Sigmoid colon (tissue), 7 donors: ENCODE measurements at places on chromosomes 6 and 20. TPM values are rescaled to one million over a fixed set of nuclear protein-coding genes. Genes with fewer than 3 reads are reported as not detected.

Gene PRDM13
- polyA plus RNA-seq = not detected

GRCh38 chr6:36855750-36856149 is 16.5 kb upstream of the CPNE5 start:
- no peak for DNase-seq

Gene WFDC10B
- not detected for polyA plus RNA-seq

GRCh38 chr6:24759718-24760117 is 15.0 kb upstream of the GMNN start:
- no peak for DNase-seq

Gene NRSN1
- 1.3 TPM for polyA plus RNA-seq

Gene GPR63
- under 0.01 TPM for polyA plus RNA-seq

DNA sequence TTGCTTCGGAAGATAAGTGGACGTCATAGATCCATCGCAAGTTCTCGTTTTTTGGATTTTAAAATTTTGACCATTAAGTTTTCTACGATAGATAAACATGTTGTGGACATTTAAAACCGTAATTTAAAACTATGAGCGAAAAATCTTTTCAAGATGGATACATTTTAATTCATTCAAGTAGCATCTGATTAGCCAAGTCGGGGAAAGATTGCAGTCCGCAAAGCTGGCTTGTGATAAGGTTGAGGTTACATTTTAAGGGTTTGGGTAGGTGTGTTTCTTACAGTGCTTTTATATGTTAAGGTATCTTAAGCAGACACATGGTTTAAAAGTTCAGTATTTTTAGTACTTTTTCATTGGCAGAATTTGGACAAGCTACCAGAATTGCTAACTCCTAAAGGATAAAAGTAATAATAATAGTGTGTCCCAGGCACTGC is 1.2 kb downstream of the WTAP start:
- DNase-seq = no peak

- peak; percentile 85 for DNase-seq
Measured at GRCh38 chr6:36593569-36594028, 563 bp upstream of the SRSF3 start.

DNA sequence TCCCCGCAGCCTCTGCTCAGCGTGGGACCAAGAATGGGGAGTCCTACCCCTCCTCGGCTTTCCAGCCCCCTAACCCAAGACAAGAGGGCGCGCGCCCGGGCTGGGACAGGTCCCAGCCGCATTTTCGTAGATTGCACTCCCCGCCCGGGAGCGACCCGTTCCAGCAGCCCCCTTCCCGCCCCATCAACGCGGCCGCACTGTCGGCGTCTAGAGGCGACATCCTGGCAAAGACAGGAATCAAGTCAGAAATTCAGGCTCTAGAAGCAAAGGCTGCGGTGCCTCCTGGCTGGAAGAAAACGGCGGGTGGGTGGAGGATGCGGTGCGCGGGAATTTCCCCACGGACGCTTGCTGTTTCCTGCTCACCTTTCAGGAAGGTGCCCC is 957 bp downstream of the PROKR2 start:
- no peak for DNase-seq

DNA sequence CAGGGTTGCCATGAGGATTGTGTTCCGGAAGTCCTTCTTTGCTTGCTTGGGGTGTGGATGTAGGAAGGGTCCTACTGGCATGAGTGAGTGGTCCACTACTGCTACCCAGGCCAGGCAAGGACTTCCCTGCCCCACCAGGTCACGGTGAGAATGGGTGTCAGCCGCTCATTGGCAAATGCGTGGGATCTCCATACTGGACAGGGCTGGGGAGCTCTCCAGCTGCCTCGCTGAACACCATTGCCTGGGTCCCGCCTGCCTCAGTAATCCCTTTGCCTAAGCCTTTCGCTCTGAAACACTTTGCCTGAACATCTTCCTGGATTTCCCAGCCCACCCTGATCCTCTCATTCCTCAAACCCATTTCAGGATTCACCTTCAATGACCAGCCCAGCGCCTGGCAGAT is 59.5 kb downstream of the CTCFL start:
- no peak for DNase-seq

- DNase-seq = no peak
Measured at GRCh38 chr6:41813956-41814355, 26.5 kb downstream of the TOMM6 start.

- DNase-seq = no peak
Measured at GRCh38 chr6:46053039-46053933, 37.6 kb upstream of the CLIC5 start.

Gene HLA-DPB1
- polyA plus RNA-seq = 180 TPM

Gene ELOVL4
- not detected for polyA plus RNA-seq

DNA sequence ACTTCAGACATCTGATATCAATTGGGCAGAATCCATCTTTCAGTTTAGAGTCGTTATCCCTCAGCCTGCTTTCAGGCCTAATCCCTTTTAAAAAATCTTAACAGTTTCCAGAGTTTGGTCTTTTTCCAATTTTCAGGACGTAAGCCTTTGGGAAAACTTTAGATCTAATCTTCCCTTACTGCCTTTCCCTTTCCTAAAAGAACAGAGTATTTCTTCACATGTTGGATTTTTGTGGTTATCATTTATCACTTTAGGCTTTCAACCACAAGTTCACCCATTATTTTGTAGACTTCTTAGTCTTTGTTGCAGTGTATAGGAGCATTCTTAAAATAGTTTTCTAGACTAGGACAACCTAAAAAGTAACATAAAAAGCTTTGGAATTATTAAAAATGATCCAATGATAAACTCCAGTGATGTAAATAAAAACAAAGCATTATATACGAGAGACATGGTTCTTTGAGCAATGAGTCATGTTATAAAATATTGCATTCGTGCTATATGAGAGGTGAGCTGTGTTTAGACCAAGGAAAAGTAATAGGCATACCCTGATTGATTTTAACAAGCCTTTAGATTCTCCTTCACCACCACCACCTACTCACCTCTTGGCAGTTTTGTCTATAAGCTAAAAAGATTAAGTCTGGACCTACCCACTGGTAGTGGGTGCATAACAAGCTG is 90.4 kb upstream of the MCHR2 start:
- DNase-seq = no peak

DNA sequence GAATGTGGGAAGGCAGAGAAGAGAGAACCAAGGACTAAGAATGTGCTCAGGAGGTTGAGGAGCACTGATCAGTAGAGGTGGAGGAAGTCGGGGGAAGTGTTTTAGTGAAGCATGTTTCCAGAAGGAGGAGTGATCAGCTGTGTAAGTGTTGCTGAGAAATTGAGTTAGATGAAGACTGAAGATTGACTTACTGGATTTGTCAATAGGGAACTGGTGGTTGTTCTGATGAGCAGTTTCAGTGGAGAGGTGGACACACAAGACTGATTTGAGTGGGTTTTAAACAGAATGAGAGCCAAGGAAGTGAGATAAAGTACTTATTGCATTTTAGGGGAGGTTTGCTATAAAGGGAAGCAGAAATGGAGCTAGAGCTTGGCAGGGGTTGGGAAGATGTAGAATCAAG is 182.6 kb downstream of the CDKAL1 start:
- DNase-seq = no peak

Gene UTRN
- polyA plus RNA-seq = 9.0 TPM

Gene TCP11
- polyA plus RNA-seq = not detected

Gene ADGRF1
- polyA plus RNA-seq = 0.46 TPM

DNA sequence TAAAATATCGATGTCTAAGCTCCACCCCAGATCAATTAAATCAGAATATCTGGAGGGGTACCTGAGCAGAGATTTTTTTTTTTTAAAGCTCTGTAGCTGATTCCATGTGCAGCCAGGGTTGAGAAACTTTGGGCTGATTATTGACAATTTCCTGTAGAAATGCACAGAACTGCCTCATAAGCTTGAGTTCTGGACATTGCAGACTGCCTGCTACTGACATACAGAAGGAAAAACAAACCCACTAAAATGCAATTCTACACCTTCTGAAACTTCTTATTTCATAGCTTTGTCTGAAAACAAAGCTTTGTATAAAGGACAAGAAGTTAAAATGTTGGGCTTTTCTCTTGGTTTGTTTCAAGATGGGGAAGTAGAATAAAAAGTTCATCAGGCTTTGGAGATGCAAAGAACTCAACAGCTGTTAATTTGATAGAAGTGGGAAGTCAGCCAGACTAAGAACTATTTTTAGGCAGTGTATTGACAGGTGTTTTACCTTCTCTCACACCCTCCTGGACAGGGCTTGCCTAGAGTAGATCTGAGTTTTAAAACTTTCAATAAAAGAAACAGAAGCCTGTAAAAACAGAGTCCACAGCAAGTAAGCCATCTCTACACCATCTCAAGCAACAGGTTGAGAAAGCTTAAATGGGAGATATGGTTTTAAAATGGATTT is 147.7 kb downstream of the KCNQ5 start:
- no peak for DNase-seq

Gene SLC22A2
- not detected for polyA plus RNA-seq

Gene TBCC
- 30.6 TPM for polyA plus RNA-seq

DNA sequence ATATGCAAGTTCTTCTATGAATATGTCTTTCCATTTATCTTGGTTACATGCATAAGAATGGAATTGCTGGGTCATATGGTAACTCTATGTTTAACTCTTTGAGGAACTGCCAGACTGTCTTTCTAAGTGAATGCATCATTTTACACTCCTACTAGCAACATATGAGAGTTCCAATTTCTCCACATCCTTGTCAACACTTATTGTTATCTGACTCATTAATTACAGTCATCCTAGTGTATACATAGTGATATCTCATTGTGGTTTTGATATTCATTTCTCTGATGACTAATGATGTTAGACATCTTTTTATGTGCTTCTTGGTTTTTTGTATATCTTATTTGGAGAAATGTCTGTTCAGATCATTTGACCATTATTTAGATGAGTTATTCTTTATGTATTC is 96.7 kb upstream of the LAMP5 start:
- no peak for DNase-seq

DNA sequence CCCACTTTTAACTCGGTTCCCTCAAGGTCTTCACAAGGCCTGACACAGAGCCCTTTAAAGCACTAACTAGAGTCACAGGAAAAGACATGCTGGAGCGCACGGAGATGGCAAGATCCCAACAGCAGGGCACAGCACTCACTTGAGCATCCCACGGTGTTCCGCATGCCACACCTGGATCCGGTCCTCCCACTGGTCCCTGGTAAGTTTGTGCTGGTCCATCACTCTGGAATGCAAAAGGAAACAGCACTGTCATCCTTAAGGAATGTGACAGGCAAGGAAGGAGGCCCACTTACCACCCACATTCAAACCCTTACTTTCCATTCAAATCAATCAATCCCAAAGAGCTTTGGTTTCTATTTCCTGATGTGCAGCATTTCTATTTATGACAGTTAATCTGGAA is 34.7 kb downstream of the EZR start:
- DNase-seq = no peak

DNA sequence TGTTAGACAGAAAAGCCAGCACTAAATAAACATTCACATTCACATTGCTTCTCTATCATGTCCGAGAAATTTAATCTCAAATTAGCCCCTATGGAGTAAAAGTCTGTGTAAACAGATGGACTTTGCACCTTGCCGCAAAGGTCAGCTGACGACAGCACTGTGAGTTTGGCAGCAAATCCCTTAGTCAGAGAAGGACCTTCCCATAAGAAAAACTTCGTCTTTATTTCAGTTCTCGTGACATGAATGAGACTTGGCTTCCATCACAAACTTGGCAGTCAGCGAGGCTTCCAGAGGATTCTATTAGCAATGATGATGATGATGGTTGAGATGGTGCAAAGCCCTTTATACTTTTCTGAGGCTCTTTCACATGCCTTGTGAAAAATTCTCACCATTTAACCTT is 133.7 kb upstream of the IFNGR1 start:
- DNase-seq = no peak

Gene SPTLC3
- polyA plus RNA-seq = 1.2 TPM

DNA sequence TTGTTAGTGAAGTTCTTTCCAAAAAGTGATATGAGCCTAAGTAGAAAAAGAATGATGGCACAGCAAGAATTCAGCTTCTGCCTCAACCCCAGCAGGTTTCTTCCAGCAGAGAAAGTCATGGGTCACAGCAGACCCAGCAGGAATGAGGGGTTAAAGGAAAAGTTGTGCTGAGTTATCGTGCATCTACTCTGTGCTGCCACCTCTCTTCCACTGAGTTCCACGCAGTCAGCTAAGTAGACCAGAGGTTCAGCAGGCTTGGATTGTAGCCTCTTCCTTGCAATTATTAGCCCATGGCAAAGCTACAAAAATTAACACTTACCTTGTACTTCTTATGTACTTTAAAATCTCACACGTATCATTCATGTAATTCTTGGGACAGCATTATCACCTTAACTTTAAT is 510.8 kb downstream of the PTPRT start:
- DNase-seq = no peak

Gene ZNF341
- polyA plus RNA-seq = 3.0 TPM

DNA sequence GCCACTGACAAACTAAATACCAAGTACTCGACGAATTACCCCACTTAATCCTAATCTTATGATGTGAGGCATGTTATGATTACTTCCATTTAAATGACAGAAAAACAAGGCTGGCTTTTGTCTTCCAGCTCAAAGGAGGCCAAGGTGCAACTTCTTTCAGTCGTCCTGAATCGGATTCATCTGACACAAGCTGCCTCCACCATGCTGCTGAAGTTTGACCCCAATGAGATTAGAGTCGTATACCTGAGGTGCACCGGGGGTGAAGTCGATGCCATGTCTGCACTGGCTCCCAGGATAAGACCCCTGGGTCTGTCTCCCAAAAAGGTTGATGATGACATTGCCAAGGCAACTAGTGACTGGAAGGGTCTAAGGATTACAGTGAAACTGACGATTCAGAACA is 71.0 kb downstream of the CHD6 start:
- no peak for DNase-seq

GRCh38 chr20:15857173-15857784 is 716.0 kb downstream of the KIF16B start:
- DNase-seq = no peak

DNA sequence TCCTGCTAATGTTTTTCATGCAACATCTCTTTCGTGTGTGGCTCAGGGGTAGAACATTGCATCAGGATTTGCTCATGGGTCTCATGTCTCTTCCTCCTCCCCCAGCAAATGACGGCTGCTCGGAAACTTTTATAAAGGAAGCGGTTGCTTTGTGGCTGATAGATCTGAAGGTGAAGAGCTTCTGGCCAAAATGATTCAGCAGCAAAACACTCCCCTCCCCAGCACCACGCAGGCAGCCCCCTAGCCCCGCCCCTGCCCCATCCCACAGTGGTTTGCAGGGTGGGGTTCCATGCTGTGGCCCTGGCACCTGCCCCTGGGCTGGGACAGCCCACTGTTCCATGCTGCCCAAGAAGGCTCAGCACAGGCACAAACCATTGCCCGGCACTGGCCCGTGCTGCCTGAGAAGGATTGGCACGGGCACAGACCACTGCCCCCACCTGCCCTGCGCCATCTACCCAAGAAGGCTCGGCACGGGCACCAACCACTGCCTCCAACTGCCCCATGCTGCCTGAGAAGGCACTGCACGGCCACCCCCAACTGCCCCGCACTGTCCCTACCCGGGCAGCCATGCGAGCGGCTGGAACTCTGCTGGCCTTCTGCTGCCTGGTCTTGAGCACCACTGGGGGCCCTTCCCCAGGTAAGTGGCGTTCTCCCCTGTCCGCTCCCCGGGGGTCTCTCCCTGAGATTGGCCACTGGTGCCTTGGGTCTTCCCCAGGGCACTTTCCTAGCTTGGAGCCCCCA is at the start of gene CST7:
Gene CST7, plus strand, starts transcription at position 331 of the 741 bp plus-strand sequence. Its CDS starts 237 bp downstream, at position 568.
- DNase-seq = peak; percentile 66

Gene HLA-DPA1
- 210 TPM for polyA plus RNA-seq

GRCh38 chr6:5108068-5108467 is 22.9 kb downstream of the PPP1R3G start:
- DNase-seq = peak; percentile 36

Gene OPRM1
- 0.19 TPM for polyA plus RNA-seq
